KBM-7 (cell line): ENCODE measurements at places on chromosomes 6 and 20.

- DNase-seq = no peak
Observed at GRCh38 chr20:51094221-51094620, 71.3 kb upstream of the KCNG1 start.

DNA sequence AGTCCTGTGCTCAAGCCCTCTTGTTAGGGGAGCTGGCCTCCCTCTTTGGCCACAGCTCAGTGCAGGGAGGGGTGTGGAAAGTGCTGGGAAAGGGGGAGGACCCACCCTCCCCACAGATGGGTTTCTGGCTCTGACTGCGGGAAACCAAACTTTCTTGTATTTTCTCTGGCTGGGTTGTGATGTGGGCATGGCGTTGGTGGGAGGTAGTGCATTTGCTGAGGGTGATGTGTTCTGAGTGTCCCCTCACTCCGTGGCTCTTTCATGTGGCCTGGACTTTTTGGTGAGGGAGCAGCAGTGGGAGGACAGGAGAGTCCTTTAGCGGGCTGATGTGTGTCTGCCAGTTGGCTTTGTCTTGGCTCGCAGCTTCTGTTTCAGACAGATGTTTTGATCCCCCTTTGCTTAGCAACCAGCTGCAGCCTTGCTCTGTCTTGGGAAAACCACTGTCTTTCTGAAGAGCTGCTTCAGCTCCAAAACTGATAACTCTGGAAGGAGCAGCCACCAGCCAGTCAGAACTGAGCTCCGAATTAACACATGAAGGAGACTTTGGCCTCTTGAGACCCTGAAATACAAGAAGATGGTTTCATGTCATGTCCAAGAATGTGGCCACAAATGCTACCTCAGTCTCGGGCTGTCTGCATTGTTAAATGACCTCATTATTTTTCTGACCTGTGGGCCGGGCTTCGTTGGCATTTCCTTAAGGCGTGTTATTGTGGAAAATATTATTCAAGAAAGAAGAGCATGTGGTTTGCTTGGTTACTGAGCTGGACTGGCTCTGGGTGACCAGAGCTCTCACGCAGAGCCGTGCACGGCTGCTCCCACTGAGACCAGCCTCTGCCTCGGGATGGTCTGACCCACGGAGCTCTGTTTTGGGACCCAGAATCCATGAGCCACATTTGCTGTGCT is 21.5 kb downstream of the SYNJ2 start:
- peak; percentile 51 for DNase-seq

- no peak for DNase-seq
Observed at GRCh38 chr6:69179681-69180080, 544.6 kb downstream of the ADGRB3 start.

GRCh38 chr6:161235776-161236633 is 37.9 kb downstream of the AGPAT4 start:
- no peak for DNase-seq

DNA sequence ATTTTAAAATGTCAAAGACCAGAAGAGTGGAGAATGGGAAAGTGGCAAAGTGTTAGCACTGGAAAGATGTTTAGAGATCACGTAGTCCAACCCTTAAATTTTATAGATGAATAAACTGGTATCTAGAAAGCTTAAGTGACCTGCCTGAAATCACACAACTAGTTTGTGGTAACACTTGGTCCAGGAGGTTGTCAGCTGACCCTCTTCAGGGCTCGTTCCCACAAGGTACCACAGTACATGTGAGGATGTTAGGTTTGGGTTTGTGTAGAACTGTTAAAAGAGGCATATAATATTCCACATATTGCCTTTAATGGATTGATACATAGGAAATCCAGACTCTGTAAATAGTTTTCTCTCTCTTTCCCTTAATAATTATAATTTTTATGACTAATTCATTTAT is 39.1 kb downstream of the ENPP1 start:
- DNase-seq = no peak
